ENCODE measurements at places on chromosomes 7 and 10.

DNA sequence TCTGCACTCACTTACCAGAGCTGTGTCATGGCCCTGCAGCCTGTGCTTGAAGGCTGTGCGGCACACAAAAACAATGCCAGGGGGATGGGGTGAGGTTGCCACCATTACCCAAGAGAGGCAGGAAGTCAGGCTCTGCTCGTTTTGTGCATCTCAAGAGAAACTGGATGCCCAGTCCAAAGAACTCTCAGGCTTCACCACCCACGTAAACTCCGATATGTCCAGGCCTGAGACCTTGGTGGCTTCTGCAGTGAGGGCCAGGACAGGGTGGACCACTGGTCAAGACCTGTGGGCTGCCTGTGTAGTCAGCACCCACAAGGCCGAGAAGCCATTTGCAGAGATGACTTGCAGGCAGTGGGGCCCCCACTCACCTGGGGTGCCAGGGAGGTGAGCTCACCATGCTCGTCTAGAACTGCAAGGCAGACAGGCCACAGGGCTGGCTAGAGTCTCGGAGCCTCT, 54.7 kb upstream of the EBF3 start:
- DNase-seq: no peak

DNA sequence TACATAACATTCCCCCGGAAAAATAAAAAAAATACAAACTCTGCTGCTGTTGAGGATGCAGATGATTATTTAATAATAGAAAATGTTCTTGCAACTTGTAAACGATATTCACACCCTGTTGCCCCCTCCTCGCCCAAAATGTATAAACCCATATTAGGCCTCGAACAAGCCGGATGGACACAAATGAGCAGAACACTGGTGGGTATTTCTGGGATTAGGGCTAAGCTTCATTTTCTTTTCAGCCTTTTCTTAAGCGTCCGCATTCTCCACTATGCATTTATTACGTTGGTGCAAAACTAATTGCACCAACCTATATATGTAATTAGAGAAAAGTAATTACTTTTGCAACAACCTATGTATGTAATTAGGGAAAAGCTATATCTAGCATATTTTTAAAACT, 349 bp upstream of the GNG11 start:
- no peak for DNase-seq

DNA sequence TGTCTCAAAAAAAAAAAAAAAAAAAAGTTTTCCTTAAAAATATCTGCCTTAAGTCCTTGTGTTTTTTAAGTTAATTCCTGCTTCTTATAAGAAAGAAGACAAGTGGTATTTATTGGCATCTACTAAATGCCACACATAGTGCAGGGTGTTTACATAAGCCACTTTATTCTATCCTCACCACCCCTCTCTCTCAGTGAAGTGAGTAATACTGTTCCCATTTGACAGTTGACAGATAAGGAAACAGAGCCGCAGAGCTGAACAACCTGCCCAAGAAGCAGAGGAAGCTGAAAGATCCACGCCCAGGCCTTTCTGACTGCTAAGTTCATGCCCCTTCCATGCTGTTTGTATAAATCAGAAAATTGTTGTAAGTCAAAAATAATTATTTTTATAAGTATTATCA, 54.1 kb downstream of the ABLIM1 start:
- no peak for DNase-seq

DNA sequence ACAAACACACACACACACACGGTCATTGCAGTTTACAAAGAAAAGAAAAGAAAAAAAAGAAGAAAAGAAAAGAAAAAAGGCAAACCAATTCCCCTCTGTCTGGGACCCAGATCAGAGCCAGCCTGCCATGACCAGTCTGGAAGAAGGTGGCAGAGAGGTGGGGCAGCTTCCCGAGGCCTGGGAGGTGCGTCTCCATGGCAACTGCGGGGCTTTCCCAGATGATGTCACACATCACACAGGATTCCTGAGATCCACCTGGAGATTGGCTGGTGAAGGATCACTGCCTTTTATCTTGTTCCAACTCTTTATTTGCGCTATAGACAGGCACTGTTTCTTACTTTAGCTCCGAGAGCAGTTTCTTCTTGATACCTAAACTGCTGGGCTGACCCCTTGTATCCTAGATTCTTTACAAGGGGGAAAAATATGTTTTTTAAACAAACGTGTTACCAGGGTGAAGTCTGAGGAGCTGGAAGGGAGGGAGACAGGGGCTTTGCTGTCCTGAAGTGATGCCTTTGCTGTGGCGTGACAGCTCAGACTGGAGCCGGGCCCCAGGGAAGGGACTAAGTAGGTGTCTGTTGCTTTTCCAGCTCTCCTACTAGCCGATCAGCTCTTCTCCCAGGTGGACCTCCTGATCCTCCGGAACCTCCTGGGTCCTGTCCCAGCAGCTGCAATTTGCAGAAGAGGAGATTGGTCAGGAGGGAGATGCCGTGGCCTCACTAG, 298.5 kb downstream of the KLF6 start:
- no peak for DNase-seq

DNA sequence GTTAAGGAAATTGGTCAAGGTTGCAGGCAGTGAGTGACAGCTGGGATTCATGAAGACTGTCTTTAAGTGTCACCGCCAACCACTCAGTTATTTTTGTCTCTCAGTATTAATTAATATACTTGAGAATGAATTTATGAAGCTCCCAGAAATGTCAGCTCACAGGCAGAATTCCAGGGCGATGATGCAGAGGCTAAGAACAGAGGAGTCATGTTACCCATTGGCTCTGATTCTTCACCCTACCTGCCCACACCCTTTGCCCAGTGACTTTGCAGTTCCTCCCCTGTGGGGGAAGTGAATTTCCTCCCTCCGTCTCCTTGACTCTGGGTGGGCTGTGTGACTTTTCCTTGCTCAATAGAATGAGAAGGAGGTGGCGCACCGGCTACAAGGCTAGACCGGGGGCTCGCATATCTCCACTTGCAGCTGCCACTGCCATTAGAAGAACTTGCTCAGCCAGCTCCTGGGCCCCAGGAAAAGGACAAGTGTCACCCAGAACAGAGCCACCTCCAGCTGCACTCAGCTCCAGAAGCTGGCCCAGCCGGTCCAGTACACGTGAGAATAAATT, 157.1 kb upstream of the PRKCQ start:
- no peak for DNase-seq

- DNase-seq: no peak
Measured at GRCh38 chr10:14532473-14533251, 201.9 kb upstream of the FRMD4A start.

DNA sequence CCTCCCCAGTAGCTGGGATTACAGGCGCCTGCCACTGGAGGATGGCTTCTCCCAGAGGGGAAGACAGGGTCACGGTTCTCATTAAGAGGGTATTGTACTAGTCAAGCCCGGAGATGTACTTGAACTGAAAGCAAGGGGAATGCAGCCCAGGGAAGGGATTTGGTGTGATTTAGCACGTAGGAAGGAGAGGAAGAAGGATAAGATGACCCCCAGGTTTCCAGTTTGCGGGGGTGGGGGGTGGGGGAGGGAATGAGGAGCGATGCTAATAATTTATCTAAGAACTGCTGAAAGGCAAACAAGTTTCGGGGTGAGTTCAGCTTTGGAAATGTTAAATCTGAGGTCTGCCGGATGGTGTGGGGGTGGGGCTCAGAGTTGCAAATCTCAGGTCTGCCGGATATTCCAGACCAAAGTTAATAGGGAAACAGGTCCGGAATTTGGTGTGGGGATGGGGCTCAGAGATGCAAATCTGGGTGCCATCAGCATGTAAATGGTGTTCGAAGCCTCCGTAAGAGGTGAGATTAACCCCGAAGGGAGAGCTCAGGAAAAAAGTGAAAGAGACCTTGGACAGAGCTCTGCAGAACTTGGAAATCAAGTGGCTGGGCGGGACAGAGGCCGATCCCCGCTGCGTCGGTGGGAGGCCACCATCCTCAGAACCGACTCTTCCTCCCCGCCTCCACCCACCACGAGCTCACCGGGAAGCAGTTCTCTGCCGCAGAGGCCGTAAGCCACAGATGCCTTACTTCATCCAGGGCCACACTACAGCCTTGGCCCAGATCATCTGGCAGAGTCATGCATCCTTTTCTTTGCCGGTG, 1.6 kb upstream of the SEPHS1 start:
- DNase-seq: peak; percentile 73

- peak; percentile 77 for DNase-seq
Measured at GRCh38 chr10:34078745-34079470, 736.2 kb downstream of the PARD3 start.

- no peak for DNase-seq
Measured at GRCh38 chr10:76666891-76667290, 970.7 kb downstream of the KCNMA1 start.

DNA sequence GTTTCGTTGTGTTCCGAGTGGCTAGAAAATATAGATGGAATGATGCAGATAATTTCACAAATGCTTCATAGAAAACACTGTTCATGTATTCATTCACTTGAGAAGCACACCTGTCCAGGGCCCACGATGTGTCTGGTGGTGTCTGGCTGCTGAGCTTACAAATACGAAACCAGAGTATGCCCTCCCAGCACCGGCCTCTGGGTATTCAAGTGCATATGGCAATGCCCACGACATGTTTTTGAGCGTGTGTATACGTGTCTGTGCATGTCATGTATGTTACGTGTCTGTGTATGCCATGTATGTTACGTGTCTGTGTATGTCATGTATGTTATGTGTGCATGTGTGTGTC, 37.9 kb downstream of the IL2RA start:
- no peak for DNase-seq

DNA sequence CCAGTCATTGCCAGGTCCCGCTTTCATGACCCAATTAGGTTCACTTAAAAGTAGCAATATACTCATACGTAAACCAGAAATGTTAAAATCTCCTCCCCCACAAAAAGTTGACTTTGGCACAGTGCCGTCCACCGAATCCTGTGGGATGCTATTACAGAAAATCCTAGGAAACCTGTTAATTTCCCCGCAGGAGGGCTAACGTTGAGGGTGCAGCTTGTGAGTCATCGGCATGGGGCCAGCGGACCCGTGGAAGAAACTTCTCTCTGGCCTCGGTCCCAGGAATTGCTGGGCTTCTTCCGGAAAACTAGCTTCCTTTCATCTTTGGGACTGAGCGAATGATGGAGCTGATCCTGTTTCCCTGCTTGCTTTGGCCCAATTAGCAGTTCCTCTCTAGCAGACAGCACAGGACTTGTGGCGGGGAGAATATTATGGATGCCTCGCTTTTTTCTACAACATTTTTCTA, 13.5 kb downstream of the CRYGN start:
- peak; percentile 60 for DNase-seq

- peak; percentile 53 for DNase-seq
Measured at GRCh38 chr10:62689712-62690111, 114.8 kb upstream of the ADO start.

DNA sequence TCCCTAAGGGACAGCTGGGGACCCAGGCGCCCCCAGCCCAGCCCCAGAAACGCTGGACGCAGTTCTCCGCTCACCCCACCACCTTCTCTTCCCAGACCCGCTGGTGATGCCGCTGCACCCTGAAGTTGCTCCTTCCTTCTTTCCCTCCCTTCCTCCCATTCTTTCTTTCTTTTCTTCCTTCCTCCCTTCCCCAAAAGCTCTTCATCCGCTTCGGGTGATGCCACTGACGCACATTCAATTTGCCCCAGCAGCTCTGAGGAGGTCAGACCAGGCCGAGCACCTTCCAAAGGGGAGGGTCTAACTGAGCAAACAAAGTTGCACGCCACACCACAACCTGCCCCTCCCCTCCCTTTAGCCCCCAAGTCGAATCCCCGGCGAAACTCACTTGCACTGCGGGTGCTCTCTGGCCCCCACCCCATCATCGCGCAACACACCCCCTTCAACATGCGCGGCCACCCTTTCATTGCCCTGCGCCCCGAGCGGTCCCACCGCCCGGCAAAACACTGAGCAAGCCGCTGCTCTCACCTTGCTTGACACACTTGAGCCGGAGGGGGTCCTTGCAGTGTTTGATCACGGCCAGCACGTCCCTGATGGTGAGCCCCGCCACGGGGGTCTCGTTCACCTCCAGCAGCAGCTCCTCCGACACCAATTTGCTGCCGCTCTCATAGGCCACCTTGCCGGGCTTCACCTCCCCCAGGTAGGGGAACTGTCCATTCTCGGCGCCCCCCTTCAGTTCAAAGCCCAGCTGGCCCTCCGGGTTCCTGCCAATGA, 787 bp downstream of the MAGI2 start:
- peak; percentile 35 for DNase-seq

DNA sequence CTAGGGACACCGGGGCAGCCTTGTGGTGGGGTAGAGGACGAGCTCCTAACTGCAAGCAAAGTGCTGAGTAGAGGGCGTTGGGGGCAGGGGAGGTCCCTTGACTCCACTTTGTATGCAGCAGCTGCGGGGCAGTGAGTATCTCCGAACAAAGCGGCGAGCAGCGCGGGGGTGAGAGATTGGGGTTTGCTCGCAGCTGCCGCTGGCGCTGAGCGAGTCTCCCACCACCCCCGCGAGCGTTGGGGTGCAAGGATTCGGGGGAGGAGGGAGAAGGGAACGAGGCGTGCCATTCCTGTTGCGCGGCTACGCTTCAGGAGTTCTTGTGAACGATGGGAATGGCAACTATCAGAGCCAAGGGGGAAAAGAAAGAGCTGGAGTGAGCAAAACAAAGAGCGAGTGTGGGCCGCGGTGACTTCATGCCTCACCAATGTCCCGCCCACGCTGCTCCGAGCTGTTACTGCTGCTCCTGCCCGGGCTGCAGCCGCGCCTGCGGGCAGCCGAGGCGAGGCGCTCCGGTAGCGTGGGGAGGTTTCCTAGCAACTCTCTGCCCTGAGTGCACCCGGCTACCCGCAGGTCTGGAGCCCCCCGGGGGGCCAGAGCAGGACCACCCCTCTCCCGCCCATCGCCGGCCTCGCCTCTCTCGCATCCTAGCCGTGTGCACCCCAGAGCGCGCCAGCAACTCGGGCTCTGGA, at the start of gene ITGB8:
Gene ITGB8 (plus strand): TSS at position 662 of the 689 bp plus-strand sequence. CDS start 907 bp downstream, outside the sequence.
- peak; percentile 90 for DNase-seq

DNA sequence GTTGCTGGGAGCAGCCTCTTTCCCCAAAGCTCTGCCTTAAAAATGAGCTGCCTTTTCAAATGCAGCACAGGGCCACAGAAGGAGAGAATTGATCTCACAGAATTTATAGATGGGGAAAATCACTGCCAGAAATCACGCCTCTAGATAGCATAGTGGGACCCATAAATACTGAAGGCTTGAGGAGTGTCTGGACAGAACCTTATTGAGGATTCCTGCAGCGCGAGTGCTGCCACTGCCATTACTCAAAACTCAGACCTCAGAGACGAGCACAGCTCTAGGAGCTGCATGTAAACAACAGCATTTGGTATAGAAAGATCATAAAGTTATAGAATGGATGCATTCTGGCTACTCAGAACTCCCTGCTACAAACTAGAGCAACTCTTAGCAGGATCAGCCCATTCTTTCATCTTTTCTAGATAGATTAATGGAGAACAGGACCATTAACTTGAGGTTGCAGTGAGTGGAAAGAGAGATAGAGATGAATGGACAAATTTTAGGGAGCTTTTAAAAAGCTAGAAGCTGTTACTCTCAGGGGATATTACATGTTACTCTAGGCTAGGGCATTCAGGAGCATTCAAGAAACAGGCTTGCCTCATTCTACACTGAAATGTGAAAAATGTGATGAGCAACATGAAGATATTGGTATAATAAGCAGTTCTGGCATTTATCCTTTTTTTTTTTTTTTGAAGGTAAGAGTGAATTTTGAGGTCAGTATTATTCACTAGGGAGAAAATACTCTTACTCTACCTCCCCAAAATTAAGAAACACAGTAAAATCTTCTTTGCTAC, 267.2 kb upstream of the SLC26A5 start:
- no peak for DNase-seq
